ENCODE measurements at places on chromosomes 1 and 21. TPM values are rescaled to one million over a fixed set of nuclear protein-coding genes. Genes with fewer than 3 reads are reported as not detected.

- no peak for DNase-seq
Measured at GRCh38 chr1:167404161-167404888, 114.0 kb downstream of the CD247 start.

FCGR2B gene
- 2.5 TPM for polyA plus RNA-seq

- no peak for DNase-seq
Measured at GRCh38 chr1:244395965-244396364, 55.7 kb downstream of the ADSS2 start.

DNA sequence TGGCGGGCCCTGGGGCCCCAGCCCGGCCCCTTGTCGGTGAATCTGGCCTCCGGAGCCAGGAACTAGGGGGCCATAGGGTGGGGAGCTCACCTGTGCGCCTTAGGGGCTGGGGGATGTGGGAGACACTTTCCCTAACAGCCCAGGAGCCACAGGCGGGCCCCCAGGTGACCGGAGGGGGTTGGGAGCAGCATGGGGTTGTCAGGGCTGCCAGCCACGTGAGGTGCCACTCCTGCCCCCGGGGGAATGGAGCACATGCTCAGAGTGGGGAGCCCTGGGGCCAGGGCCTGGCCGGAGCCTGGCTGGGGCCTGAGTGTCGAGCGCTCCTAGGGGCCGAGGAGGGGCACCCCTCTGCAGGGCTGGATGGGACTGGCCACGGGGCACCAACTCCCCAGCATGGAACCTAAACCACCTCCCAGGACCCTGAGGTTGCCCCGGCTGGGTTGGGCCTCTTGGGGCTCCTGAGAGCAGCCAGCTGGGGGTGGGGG, 19.9 kb downstream of the PRXL2B start:
- no peak for DNase-seq

GRCh38 chr1:222643606-222643937, 25.7 kb downstream of the MIA3 start:
- DNase-seq: no peak

Measured in heart left ventricle (tissue), 16 donors.